ENCODE measurements at places on chromosomes 12 and 14. TPM values are rescaled to one million over a fixed set of nuclear protein-coding genes. Genes with fewer than 3 reads are reported as not detected.

DNA sequence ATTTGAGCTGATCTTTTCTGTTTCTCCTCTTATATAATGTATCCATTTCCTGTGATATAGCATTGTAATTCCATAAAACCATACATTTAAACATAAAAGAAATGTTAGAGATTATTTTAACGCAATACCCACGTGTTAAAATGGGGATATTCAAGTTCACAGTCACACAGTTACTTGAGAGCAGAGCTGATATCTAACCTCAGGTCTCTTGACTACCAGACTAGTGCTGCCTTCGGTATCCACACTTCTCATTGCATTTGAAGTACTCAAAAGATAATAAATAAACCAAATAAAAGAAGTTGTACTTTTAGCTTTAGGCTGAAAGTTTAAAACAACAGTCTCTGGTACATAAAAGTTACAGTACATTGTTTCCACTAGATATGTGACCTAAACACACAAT, 2.9 kb downstream of the CLECL1 start:
- DNase-seq: no peak

Gene ALDH1L2
- 5.8 TPM for total RNA-seq

Gene BBOF1
- 8.5 TPM for total RNA-seq

GRCh38 chr14:75871181-75871880, 110.5 kb downstream of the TGFB3 start:
- no peak for DNase-seq

Gene CCDC60
- 10.5 TPM for total RNA-seq

DNA sequence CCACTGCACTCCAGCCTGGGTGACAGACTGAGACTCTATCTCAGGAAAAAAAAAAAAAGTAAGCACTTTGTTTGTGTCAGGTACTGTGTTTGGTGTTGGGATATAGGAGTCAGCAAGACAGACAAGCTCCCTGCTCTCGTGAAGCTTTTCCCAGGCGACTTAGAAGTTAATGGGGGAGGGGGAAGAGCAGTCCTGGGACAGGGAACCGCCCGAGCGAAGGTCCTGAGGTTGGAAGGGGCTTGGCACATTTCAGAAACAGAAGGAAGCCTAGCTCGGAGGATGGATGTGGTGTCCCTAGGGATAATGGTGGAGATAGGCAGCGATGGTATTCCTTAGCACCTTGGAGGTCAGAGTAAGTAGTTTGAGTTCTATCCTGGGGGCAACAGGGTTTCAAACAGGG, 8.5 kb upstream of the COX6A1 start:
- DNase-seq: no peak

Gene MYF6
- not detected for total RNA-seq

Gene GPR137C
- not detected for total RNA-seq

All from upper lobe of left lung (tissue), 6 donors.